Mesenchymal stem cell (in vitro differentiated cells and primary cell): ENCODE measurements at places on chromosomes 7 and 10.

- H3K36me3 ChIP-seq = no peaks in the 10 kb centered on the region
- peak overlapping the region; percentile 78 for H3K4me3 ChIP-seq
- H3K27me3 ChIP-seq = no peaks in the 10 kb centered on the region
- DNase-seq = peak; percentile 84
- peak overlapping the region; percentile 88 for H3K27ac ChIP-seq
Observed at GRCh38 chr10:35194906-35195305, 68.3 kb downstream of the CREM start.

DNA sequence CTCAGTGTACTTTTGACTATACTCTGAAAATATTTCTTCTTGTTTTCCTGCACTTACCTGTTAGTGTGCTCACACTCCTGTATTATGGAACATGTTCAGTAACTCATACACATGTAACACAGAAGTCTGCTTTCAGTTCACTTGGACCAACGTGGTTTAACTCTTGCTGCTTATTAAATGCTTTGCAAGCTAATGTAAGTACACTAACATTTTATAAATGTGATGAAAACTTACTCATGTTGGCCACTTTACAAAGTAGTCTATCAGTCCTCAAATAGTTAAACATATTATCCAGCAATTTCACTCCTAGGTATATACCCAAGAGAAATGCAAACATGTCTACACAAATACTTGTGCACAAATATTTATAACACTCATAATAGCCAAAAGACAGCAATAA is 98.4 kb downstream of the UBE2H start:
- peaks cover 6% of the 10 kb centered on the region for H3K36me3 ChIP-seq
- no peak for DNase-seq
- no peak overlapping the region for H3K4me3 ChIP-seq
- H3K27me3 ChIP-seq = no peaks in the 10 kb centered on the region

- DNase-seq = no peak
- H3K27ac ChIP-seq = no peak overlapping the region
- H3K27me3 ChIP-seq = peaks cover 3% of the 10 kb centered on the region
- H3K36me3 ChIP-seq = peaks cover 4% of the 10 kb centered on the region
- no peaks in the 10 kb centered on the region for H3K4me1 ChIP-seq
Observed at GRCh38 chr7:141003172-141004065, 11.3 kb downstream of the MRPS33 start.

- no peak overlapping the region for H3K27ac ChIP-seq
- peaks cover 8% of the 10 kb centered on the region for H3K36me3 ChIP-seq
- H3K4me1 ChIP-seq = peaks cover 32% of the 10 kb centered on the region
- H3K27me3 ChIP-seq = no peaks in the 10 kb centered on the region
- no peak overlapping the region for H3K4me3 ChIP-seq
Observed at GRCh38 chr7:2159176-2159520, 73.6 kb downstream of the MAD1L1 start.

DNA sequence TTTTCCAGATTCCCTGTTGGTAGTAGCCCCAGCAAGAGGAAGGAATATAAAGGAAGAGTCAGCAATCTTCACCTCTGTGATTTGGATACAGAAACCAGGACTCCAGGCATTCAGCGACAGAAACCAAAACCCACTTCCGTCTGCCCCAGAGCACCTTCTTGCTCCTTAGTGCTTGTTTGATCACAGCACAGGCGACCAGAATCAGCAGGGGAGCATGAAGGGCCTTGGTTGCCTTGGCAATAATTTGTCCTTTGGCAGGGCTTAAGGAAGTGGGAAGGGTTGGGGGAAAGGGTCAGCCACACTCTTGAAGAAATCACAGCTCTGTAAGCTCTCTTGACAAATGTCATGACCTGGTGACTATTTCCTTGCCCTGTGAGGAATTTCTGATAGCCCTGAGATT is 379.6 kb downstream of the OTUD1 start:
- H3K4me1 ChIP-seq = no peaks in the 10 kb centered on the region
- H3K27ac ChIP-seq = no peak overlapping the region
- no peaks in the 10 kb centered on the region for H3K27me3 ChIP-seq

GRCh38 chr10:17006631-17007417 is 122.8 kb downstream of the CUBN start:
- H3K4me3 ChIP-seq = no peak overlapping the region
- H3K27ac ChIP-seq = no peak overlapping the region
- DNase-seq = peak; percentile 98
- no peaks in the 10 kb centered on the region for H3K27me3 ChIP-seq
- no peaks in the 10 kb centered on the region for H3K36me3 ChIP-seq

DNA sequence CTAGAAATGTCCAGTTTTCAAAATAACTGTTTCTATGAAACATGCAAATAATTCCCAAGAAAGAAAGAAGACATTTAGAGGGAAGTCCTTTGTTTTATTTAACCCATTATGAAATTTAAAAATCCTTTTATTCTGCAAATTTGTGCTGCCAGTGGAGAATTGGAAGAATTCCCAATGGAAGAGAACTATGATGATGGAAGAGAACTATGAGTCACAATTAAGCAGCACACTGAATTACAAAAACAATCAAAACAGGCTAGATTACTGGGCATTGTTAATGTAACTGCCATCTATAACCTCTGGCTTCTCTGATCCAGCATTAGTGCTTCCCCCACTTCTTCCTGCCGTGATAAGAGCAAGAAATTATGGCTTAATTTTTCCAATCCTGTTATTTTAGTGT is 126.2 kb upstream of the FEZF1 start:
- no peak for DNase-seq
- no peak overlapping the region for H3K27ac ChIP-seq
- H3K36me3 ChIP-seq = no peaks in the 10 kb centered on the region

- H3K27me3 ChIP-seq = no peaks in the 10 kb centered on the region
- no peaks in the 10 kb centered on the region for H3K36me3 ChIP-seq
- no peak for DNase-seq
- no peak overlapping the region for H3K27ac ChIP-seq
Observed at GRCh38 chr10:80211786-80212185, 6.4 kb upstream of the ANXA11 start.

DNA sequence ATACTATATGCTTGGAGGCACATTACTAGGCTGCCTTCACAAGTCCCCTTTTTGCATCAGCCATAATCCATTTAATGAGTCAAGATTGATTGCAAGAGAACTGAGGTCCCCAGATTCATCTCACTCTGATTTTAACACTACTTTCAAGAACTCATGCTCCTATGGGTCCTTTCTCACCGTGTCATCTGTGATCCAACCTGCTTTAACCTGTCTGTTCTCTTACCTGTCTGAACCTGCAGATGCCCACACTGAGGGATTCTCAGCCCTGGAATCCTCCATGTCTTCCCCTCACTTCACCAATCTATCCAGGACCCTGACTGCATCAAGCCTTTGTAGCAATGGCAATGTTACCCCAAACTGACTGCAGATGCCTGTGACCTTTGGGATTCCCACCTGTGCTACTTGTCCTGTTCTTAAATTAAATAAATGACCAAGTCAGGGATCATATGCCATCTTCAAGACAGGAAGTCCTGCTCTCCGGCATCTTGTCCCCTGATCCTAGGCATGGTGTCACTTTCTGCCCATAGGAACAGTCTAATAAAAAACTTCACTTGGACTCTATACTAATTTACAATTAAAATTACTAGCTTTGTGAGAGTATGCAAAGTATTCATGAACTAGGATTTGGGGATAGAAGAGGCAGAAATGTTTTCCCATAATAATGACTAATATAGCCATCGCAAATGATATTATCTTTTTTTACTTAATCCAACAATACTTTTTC is 25.9 kb upstream of the GOT1 start:
- H3K36me3 ChIP-seq = no peaks in the 10 kb centered on the region
- H3K4me1 ChIP-seq = no peaks in the 10 kb centered on the region
- no peak overlapping the region for H3K27ac ChIP-seq
- peaks cover 32% of the 10 kb centered on the region for H3K27me3 ChIP-seq
- H3K4me3 ChIP-seq = no peak overlapping the region

- no peak overlapping the region for H3K4me3 ChIP-seq
- no peaks in the 10 kb centered on the region for H3K27me3 ChIP-seq
- H3K4me1 ChIP-seq = peaks cover 2% of the 10 kb centered on the region
- H3K36me3 ChIP-seq = peaks cover 7% of the 10 kb centered on the region
Observed at GRCh38 chr10:24706479-24707118, 17.1 kb downstream of the ARHGAP21 start.

GRCh38 chr7:3201937-3202710 is 98.9 kb upstream of the SDK1 start:
- H3K4me3 ChIP-seq = no peak overlapping the region
- H3K4me1 ChIP-seq = peaks cover 9% of the 10 kb centered on the region
- no peak for DNase-seq
- no peaks in the 10 kb centered on the region for H3K27me3 ChIP-seq
- no peaks in the 10 kb centered on the region for H3K36me3 ChIP-seq

DNA sequence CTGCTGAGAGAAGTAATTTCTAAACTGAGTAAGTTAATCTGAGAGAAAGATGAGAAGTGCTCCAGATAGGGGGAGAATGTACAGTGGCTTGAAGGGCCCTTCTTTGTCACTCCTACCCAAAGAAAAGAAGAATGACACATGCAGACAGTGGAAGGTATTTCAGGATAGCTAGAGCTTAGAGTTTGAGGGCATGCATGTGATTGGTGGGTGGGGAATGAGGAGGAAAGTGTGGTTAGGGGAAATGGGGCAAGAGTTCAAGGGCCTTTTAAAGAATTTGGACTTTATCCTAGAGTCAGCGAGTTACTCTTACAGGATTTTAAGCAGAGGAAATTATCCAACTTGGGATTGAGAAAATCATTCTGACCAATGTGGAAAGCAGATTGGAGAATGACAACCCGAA is 50.0 kb downstream of the ANLN start:
- H3K4me3 ChIP-seq = no peak overlapping the region
- H3K27me3 ChIP-seq = no peaks in the 10 kb centered on the region
- H3K4me1 ChIP-seq = peaks cover 2% of the 10 kb centered on the region
- no peak overlapping the region for H3K27ac ChIP-seq

DNA sequence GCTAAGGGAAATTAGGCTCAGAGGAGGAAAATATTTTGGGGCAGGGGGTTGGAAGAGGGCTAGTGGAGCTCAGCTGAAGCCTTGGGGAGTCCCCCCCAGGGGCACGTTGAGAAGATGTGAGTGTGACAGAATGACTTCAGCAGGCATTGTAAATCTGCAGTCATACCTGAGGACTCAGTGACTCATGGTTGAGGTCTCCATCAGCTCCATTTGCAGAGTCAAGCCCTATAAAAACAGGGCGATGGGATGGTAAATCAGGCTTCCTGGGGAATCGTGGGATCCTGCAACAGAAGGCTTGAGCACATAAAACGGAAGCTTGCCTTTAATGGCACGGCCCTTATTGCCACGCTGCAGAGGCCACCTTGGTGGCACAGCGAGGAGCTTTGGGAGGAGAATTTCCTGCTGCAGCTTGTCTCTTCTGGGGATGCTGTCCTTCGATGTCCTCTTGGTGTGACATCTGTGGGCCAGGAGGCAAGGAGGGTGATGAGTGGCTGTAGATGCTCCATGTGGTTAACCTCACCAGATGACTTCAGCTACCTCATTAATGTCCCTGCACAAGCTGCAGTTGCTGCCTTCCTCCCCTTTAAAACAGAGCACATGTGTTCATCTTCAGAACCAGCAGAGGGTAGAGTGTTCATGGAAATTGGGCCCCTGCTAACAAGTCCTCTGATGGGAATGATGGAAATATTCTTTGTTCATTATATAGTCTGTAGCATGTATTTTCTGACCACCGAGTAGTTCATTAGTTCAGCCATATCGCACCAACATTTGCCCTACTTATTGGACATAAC is 285.9 kb downstream of the LRMDA start:
- no peak for DNase-seq
- H3K27me3 ChIP-seq = peaks cover 3% of the 10 kb centered on the region
- H3K4me3 ChIP-seq = no peak overlapping the region
- H3K27ac ChIP-seq = no peak overlapping the region
- no peaks in the 10 kb centered on the region for H3K36me3 ChIP-seq

DNA sequence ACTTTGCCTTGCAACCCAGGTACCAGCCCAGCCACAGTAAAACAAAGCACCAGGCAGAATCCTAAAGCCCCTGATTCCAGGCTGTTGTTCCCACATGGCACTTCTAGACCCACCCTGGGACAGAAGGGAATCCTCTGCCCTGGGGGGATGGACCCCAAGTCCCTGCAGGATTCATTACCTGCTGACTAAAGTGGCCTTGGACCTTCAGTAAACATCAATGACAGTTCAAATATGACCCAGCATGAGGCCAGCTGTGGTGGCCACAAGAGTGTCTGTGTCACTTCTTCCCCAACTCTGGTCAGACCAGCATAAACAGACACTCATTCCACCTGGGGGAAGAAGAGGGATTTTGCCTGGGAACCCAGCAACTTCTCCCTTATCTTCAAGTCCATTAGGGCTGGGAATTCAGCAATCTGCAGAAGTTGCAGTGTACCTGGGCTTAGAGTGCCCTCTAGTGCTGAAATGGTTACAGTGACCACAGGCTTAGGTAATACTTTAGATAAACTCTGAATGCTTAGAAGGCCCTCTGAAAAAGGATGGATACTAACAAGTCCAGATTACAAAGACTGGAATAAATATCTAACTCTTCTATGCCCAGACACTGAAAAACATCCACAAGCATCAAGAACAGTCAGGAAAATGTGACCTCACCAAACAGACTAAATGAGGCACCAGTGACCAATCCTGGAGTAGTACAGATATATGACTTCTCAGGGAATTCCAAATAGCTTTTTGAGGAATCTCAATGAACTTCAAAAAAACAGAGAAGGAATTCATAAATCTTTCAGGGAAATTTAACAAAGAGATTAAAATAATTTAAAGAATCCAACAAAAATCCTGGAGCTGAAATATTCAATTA is 108.5 kb upstream of the TMEM168 start:
- no peak overlapping the region for H3K27ac ChIP-seq
- H3K4me1 ChIP-seq = no peaks in the 10 kb centered on the region
- no peaks in the 10 kb centered on the region for H3K27me3 ChIP-seq
- no peaks in the 10 kb centered on the region for H3K36me3 ChIP-seq
- peak; percentile 72 for DNase-seq

- H3K27ac ChIP-seq = no peak overlapping the region
- no peaks in the 10 kb centered on the region for H3K4me1 ChIP-seq
- no peak for DNase-seq
- no peak overlapping the region for H3K4me3 ChIP-seq
- H3K36me3 ChIP-seq = peaks cover 48% of the 10 kb centered on the region
Observed at GRCh38 chr7:17815318-17815717, 125.0 kb downstream of the SNX13 start.

DNA sequence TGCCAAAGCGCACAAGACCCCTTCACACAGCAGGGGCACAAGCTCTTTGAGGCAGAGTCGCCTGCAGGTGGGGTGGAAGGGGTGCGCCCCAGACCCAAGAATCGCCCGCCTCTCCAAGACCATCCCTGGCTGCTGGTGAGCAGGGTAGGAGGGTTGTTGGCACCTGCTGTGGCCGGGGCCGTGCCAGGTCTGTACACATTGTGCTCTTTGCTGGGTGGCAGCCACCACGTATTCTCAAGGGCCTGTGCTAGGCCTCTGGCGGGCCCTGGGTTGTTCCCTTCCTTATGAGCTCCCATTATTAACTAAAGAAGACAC is 84.4 kb downstream of the LHPP start:
- no peaks in the 10 kb centered on the region for H3K36me3 ChIP-seq
- H3K4me1 ChIP-seq = peaks cover 3% of the 10 kb centered on the region
